Activated CD4-positive, alpha-beta memory T cell treated with anti-CD3 and anti-CD28 coated beads, Interleukin-2, amount 10 ng/mL, durations not matched to agents 7 days and 5 days (primary cell): ENCODE measurements at places on chromosomes 7 and 10. TPM values are rescaled to one million over a fixed set of nuclear protein-coding genes. Genes with fewer than 3 reads are reported as not detected.

The CYP3A4 gene
- not detected for total RNA-seq

The TMEM213 gene
- 0.73 TPM for total RNA-seq

The RSPH10B2 gene
- total RNA-seq, result not detected

The PRSS37 gene
- not detected for total RNA-seq

The ELMO1 gene
- 102 TPM for total RNA-seq

The RPP38 gene
- 14.9 TPM for total RNA-seq

The LRRTM3 gene
- total RNA-seq, result not detected

The ACTL6B gene
- total RNA-seq, result not detected

DNA sequence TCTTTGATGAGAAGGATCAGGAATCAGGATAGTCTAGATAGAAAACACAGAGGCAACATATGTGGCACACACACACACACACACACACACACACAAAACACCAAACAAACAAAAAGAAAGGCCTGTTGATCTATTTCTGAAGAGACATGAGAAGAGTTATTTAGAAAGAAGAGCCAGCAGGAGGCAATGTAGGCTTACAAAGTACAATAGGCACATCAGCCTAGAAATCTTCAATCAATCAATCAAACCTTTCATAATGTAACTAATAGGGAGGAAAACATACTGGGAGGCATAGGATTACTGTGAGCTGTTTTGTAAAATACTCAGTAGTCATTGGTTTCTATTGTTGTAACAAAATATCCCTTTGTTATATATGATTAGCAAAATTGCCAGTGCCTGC, 47.3 kb upstream of the TES start:
- peaks cover 16% of the 10 kb centered on the region for H3K4me1 ChIP-seq
- H3K27ac ChIP-seq, result no peak overlapping the region
- no peak for DNase-seq
- H3K4me3 ChIP-seq, result no peak overlapping the region

DNA sequence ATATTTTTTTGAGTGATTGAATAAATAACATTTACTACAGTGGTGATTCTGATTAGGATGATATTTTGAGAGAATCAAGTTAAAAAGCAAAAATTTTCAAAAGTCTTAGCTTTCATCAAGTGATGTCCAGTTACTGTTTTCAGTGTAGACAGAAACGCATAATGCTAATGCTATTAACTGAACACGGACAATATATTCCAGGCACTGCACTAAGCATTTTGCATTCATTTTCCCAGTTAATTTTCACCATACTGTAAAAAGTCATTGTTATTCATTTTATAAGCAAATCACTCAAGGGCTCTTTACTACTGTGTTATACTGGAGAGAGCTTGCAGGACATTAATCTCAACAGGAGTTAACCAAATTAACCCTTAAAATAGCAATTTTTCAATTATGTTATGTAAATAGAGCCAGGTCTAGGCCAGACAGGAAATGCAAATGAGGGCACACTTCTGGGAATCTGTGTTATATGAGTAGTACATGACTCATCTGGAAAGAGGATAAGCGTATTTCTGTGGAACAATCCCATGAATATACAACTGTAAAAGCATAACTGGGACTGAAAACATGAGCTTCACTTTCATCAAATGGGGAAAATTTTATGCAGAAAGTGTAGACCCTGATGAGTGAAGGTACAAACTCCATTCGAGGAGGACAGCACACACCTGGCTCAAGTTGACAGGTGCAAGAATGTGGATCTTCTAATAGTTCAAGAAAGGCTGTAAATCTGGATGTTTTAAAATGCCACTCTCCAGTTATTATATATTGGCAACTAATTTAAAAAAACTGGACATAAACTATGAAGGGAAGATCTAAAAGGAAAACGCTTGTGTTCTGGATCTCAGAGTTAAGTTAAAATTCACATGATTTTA, 75.4 kb downstream of the ANK3 start:
- H3K4me3 ChIP-seq, result no peak overlapping the region
- no peaks in the 10 kb centered on the region for H3K27me3 ChIP-seq
- no peak for DNase-seq
- H3K27ac ChIP-seq, result no peak overlapping the region
- H3K36me3 ChIP-seq, result no peaks in the 10 kb centered on the region

- H3K4me1 ChIP-seq, result peaks cover 43% of the 10 kb centered on the region
- H3K36me3 ChIP-seq, result peaks cover 2% of the 10 kb centered on the region
- H3K27ac ChIP-seq, result peak overlapping the region; percentile 94
- DNase-seq, result no peak
- peak overlapping the region; percentile 54 for H3K4me3 ChIP-seq
These were observed 18.9 kb downstream of the GIMAP5 start for GRCh38 chr7:150756166-150756565.

- H3K27me3 ChIP-seq, result no peaks in the 10 kb centered on the region
- no peak for DNase-seq
- no peak overlapping the region for H3K27ac ChIP-seq
- H3K36me3 ChIP-seq, result peaks cover 33% of the 10 kb centered on the region
- H3K4me3 ChIP-seq, result no peak overlapping the region
These were observed 54.1 kb downstream of the HK1 start for GRCh38 chr10:69332278-69333010.

DNA sequence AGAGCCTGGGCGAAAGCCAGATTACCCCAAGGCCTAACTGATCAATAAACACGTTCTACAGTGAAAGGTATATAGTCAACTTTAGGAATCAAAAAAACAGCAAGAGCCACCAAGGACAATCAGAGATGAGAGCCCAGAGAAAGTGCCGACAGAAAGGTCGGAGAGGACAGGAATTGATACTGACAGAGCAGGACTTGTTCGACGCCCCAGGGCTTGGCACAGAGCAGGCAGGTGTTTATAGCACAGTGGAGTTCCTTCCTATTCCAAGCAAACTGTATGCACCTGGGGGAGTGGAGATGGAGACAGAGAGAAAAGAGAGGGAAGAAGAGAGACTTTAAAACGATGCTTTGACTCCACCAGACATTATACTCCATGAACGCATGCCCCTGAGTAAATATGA, 39.5 kb downstream of the PPP1R3C start:
- no peak overlapping the region for H3K27ac ChIP-seq
- no peak overlapping the region for H3K4me3 ChIP-seq
- no peak for DNase-seq

GRCh38 chr7:112511451-112512202, 30.8 kb downstream of the LSMEM1 start:
- H3K4me3 ChIP-seq, result no peak overlapping the region
- H3K4me1 ChIP-seq, result peaks cover 13% of the 10 kb centered on the region
- DNase-seq, result no peak
- H3K27me3 ChIP-seq, result peaks cover 7% of the 10 kb centered on the region
- H3K27ac ChIP-seq, result no peak overlapping the region

- H3K36me3 ChIP-seq, result no peaks in the 10 kb centered on the region
- no peak for DNase-seq
- no peak overlapping the region for H3K27ac ChIP-seq
- H3K27me3 ChIP-seq, result no peaks in the 10 kb centered on the region
- H3K4me1 ChIP-seq, result peaks cover 22% of the 10 kb centered on the region
- no peak overlapping the region for H3K4me3 ChIP-seq
These were observed 158.6 kb downstream of the GRK5 start for GRCh38 chr10:119365773-119366599.

GRCh38 chr7:8152489-8153192, 109.3 kb downstream of the ICA1 start:
- peak overlapping the region; percentile 27 for H3K27ac ChIP-seq
- H3K27me3 ChIP-seq, result peaks cover 2% of the 10 kb centered on the region
- peaks cover 6% of the 10 kb centered on the region for H3K36me3 ChIP-seq
- peaks cover 20% of the 10 kb centered on the region for H3K4me1 ChIP-seq
- DNase-seq, result no peak

DNA sequence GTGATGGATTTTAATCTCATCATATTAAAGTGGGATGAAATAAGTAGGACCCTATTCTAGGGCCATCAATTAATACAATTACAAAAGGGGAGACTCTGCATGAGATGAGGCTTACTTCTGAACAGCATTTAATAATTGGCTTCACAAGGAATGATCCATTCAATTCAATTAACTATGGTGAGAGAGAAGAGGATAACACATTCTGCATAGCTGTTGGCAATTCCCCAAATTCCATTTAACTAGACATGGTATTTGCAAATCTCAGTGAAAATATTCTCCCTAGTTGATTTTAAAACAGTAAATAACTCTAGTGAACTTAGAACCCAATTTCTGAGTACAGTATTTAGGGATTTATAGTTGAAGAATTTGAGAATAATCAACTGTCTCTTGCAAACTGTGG, 145.3 kb downstream of the NOC3L start:
- DNase-seq, result no peak
- H3K27ac ChIP-seq, result no peak overlapping the region
- H3K36me3 ChIP-seq, result no peaks in the 10 kb centered on the region
- H3K4me3 ChIP-seq, result no peak overlapping the region
- H3K4me1 ChIP-seq, result no peaks in the 10 kb centered on the region
- H3K27me3 ChIP-seq, result peaks cover 4% of the 10 kb centered on the region

- no peak overlapping the region for H3K4me3 ChIP-seq
- DNase-seq, result no peak
- no peaks in the 10 kb centered on the region for H3K4me1 ChIP-seq
- H3K27ac ChIP-seq, result no peak overlapping the region
These were observed 639.4 kb downstream of the CALN1 start for GRCh38 chr7:71772779-71773178.

DNA sequence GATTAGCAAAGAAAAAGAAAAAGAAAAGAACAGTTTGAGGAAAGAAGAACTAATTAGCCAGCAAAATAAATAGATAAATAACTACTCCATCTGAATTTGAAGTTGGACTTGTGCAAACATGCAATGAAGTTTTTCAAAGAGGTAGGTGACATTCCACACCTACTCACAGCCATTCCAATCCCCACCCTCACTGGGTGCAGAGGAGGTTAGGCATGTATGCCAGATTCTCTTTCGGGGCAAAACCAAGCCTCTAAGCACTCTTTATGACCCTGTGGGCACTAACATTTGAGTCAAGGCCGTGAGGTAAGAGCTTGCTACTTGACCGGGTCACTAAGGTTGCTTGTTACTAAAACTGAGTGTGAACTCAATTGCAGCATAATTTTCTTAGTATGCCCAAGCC, 108.4 kb upstream of the SEMA3A start:
- H3K4me1 ChIP-seq, result no peaks in the 10 kb centered on the region
- no peaks in the 10 kb centered on the region for H3K27me3 ChIP-seq
- no peak overlapping the region for H3K4me3 ChIP-seq
- no peak overlapping the region for H3K27ac ChIP-seq
- DNase-seq, result no peak
- H3K36me3 ChIP-seq, result no peaks in the 10 kb centered on the region

GRCh38 chr10:48626986-48627731, 22.3 kb upstream of the ARHGAP22 start:
- no peak overlapping the region for H3K4me3 ChIP-seq
- no peaks in the 10 kb centered on the region for H3K4me1 ChIP-seq
- DNase-seq, result no peak
- H3K36me3 ChIP-seq, result no peaks in the 10 kb centered on the region
- H3K27me3 ChIP-seq, result peaks cover 2% of the 10 kb centered on the region

DNA sequence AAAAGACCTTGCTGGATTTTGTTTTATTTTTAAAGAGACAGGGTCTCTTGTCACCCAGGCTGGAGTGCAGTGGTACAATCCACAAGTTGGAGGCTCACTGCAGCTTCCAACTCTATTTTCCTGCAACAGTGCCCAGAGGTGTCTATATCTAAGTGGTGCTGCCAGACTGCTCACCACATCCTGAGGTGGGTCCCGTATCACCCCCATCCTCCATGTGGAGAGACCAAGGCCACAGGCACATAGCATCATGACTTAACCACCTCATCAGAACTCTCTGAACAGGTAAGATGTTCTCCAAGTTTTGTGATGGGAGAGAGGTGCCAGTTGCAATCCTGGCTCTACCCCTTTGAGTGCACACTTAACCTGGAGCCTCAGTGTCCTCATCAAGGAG, 98.2 kb downstream of the RNF216 start:
- peaks cover 26% of the 10 kb centered on the region for H3K36me3 ChIP-seq
- peaks cover 8% of the 10 kb centered on the region for H3K27me3 ChIP-seq
- H3K4me3 ChIP-seq, result no peak overlapping the region
- H3K4me1 ChIP-seq, result peaks cover 25% of the 10 kb centered on the region

GRCh38 chr10:42753126-42753506, 29.5 kb upstream of the BMS1 start:
- H3K36me3 ChIP-seq, result no peaks in the 10 kb centered on the region
- H3K4me3 ChIP-seq, result no peak overlapping the region
- peak; percentile 68 for DNase-seq
- H3K27ac ChIP-seq, result no peak overlapping the region
- peaks cover 48% of the 10 kb centered on the region for H3K27me3 ChIP-seq

DNA sequence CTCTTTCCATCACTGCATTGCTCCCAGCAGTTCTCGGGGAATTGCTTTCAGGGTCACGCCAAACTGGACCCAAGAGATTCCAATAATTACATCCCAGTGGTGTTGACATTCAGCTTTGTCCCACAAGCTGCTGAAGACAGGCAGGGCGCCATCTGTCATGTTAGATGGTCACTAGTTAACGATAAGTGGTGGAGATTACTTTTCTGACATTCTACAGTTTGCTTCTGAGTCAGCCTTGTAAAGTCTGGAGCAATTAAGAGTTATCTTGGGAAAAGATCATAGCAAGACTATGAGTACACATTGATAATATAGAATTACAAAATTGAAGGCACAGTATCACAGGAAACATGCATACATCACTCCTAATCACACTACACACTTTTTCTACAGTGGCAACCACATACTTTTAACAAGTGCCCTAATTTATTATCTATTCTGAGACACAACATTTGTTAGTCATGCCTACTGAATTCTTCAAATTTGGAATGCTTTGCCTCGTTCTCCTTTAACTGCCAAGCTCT, 41.9 kb downstream of the SEMA3C start:
- H3K4me1 ChIP-seq, result no peaks in the 10 kb centered on the region
- no peak overlapping the region for H3K4me3 ChIP-seq
- no peaks in the 10 kb centered on the region for H3K27me3 ChIP-seq
- H3K36me3 ChIP-seq, result no peaks in the 10 kb centered on the region
- DNase-seq, result no peak

DNA sequence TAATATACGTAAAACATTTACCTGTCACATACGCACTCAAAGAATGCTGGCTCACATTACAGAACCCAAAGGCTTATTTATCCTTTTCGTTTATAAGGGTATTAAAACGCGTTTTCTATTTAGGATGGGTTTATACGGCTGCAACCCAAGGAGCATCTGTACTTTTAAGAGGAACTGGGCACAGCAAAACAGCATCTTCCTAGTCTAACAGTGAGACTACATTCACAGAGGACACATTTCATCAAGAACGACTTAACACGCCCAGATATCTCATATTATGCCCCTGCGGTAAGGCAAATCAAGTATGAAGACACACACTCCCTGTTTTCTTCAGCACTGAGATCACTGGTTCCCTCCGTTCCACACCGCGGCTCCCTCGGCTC, 533 bp upstream of the DMTF1 start:
- peak overlapping the region; percentile 93 for H3K27ac ChIP-seq
- peaks cover 37% of the 10 kb centered on the region for H3K4me1 ChIP-seq
- H3K36me3 ChIP-seq, result peaks cover 27% of the 10 kb centered on the region
- DNase-seq, result no peak
- peak overlapping the region; percentile 94 for H3K4me3 ChIP-seq

GRCh38 chr10:129614341-129614740, 147.3 kb downstream of the MGMT start:
- H3K36me3 ChIP-seq, result no peaks in the 10 kb centered on the region
- no peak for DNase-seq
- H3K27ac ChIP-seq, result no peak overlapping the region
- H3K4me3 ChIP-seq, result no peak overlapping the region
- H3K4me1 ChIP-seq, result no peaks in the 10 kb centered on the region
- no peaks in the 10 kb centered on the region for H3K27me3 ChIP-seq

- peaks cover 93% of the 10 kb centered on the region for H3K4me1 ChIP-seq
- peaks cover 72% of the 10 kb centered on the region for H3K36me3 ChIP-seq
- H3K27ac ChIP-seq, result peak overlapping the region; percentile 91
- DNase-seq, result peak; percentile 64
These were observed 16.1 kb downstream of the OGDH start for GRCh38 chr7:44622342-44623151.
